ENCODE measurements at places on chromosomes 16 and 17.

DNA sequence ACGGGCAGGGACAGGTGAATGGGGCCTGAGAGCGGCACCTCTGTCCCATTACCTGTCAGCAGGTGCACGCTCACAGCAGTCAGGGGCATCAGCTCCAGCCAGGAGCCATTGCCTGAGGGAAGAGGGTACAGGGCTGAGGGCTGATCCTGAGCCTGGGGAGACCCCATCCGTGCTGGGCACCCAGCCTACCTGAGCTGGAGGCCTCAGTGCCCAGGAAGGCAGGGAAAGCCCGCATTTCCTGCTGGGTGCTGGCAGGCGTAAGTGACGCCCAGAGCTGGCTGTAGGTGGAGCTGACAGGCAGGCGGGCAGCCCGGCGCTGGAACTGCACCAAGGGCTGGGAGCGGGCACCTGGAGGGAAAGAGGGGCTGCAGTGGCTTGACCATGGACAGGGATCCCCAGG, 7.4 kb downstream of the FAM171A2 start:
- DNase-seq = no peak

DNA sequence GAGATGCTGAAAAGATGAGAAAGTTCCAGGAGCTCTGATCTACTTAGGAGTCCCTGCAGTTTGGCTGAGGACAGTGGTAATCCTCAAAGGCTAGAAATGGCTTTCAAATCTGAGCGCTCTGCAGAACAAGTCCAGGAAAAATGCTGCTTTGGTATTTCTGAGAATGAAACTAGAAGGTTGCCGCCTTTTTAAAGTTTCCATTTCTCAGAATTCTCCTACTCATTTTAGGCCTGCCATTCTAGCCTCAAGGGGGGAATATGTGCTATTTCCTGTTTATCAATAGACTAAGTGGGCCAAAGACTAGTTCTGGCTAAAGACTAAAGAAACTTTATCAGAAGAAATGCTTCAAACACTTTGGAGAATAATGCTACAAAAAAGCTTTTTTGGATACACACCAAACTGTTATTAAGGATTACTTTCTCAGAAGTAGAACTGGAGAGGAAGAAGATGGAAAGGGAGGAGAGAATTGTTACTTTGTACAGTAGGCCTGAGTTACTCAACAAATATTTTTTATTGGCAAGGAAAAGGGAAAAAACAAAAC, at the start of gene SLFN12L:
SLFN12L (minus strand) TSS at position 78 of the 541 bp plus-strand sequence. CDS start 15,314 bp downstream, outside the sequence.
- peak; percentile 36 for DNase-seq

DNA sequence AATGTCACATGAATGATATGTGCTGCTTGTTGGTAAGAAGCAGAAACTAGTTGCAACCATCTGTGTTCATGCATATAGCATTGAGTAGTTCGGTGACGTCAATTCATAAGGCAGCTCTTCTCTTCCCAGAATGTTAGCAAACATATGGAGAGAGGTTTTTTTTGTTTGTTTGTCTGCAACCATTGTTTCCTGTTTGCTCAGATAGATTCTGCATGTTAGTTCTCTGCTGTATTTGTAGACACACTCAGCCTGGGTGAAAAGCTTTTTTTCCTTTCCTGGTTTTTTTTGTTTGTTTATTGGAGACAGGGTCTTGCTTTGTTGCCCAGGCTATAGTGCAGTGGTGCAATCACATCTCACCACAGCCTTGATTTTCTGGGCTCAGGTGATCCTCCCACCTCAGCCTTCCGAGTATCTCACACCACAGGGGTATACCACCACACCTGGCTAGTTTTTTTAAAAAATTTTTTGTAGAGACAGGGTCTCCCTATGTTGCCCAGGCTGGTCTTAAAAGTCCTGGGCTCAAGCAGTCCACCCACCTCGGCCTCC, 16.7 kb downstream of the WSB1 start:
- no peak for DNase-seq

- DNase-seq = no peak
Observed at GRCh38 chr16:14069818-14070217, 1.3 kb upstream of the MRTFB start.

- no peak for DNase-seq
Observed at GRCh38 chr17:998111-998510, 1.2 kb downstream of the TIMM22 start.

DNA sequence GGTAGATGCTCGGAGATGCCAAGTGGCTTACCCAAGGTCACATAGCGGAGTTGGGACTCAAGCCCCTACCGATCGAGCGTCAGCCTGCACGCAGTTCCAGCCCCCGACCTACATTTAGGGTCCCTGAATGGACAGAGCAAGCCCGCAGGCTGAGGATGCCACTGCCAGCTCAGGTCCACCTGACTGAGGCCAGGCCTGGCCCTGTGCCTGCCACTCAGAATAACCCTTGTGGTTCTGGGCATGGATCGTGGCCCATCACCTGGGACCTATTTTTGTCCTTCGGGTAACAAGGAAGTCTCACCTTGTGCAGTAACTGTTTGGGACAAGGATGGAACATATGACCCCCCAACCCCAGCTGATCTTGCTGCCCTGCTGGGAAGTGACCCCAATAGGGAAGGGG, 17.1 kb downstream of the CDH16 start:
- no peak for DNase-seq

DNA sequence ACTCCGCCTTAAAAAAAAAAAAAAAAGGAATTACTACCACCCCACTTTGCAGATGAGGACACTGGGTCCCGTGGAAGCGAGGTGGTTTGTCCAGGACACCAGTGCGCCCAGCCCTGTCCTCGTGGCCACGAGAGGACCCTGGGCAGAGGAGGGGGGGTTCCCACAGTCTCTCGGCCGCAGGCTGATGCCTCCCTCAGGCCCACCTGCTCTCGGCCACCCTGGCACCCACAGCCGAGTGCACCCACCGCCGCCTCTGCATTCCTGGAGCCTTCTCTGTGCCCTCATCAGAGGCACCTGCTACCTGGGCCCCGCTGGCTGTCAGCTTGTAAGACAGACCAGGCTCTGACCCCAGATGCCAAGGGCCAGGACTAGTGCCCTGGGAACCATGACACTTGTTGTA, 28.1 kb upstream of the PVALEF start:
- DNase-seq = no peak
